ENCODE measurements at places on chromosomes 12 and 14. TPM values are rescaled to one million over a fixed set of nuclear protein-coding genes. Genes with fewer than 3 reads are reported as not detected.

Gene HVCN1
- 0.80 TPM for total RNA-seq

Gene PGAM5
- total RNA-seq = 59.4 TPM

Gene OTUB2
- total RNA-seq = 4.2 TPM

Gene SERPINA3
- 5.9 TPM for total RNA-seq

Gene TIGAR
- total RNA-seq = 43.9 TPM

Gene CARMIL3
- 0.47 TPM for total RNA-seq

Gene SMIM41
- not detected for total RNA-seq

Gene BEGAIN
- total RNA-seq = 10.0 TPM

Gene KLRD1
- not detected for total RNA-seq

Gene CLEC1B
- total RNA-seq = not detected

Gene FGF6
- total RNA-seq = not detected

Gene RASSF9
- total RNA-seq = 0.46 TPM

Gene MYO1A
- 0.22 TPM for total RNA-seq

Gene CLEC7A
- not detected for total RNA-seq

Gene TAMALIN
- 0.53 TPM for total RNA-seq

Gene REC8
- total RNA-seq = 5.4 TPM

Gene TRHDE
- 0.13 TPM for total RNA-seq

Gene LRRC10
- total RNA-seq = not detected

Gene DNAJC22
- 24.0 TPM for total RNA-seq

Gene TMEM119
- 0.14 TPM for total RNA-seq

Gene TMED10
- total RNA-seq = 275 TPM

Gene ZFYVE1
- total RNA-seq = 11.0 TPM

Gene DCN
- total RNA-seq = not detected

Gene PRB2
- total RNA-seq = not detected

Gene LRRC9
- not detected for total RNA-seq

Gene SALL2
- total RNA-seq = 1.2 TPM

Gene NUMB
- total RNA-seq = 32.9 TPM

Gene ASCL1
- total RNA-seq = not detected
